ENCODE measurements at places on chromosomes 7 and 10.

DNA sequence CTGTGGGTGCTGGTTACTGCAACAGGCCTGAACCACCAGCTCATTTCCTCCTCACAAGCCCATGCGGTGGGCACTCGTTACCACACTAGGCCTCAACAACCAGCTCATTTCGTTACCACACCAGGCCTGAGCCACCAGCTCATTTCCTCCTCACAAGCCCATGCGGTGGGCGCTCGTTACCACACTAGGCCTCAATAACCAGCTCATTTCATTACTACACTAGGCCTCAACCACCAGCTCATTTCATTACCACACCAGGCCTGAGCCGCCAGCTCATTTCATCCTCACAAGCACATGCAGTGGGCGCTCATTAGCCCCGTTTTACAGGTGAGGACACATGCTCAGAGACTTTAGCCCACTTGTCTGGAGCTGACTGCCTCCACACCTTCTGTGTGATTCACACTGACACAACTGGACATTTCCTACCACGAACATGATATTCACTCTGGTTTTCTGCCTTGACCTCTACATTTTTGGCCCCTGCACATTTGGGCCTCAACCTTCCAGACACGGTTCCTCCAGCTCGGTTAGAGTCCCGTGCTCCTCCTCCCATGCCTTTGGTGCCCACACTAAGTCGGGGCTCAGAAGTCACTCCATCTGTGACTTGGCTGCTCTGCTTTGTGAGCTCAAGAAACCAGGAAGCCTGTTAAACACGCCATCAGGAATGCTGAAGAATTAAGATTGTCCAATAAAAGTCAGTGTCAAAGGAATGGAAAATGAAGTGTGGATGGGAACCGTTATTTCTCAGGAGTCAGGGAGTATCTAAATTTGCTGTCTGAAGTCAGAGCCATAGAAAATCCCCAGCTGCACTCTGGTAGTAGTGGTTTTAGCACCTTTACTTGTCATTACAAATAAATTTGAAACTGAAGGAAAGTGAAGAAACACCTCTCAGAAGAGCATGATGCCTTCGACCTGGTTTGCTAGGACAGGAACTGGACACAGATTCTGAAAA, 55.8 kb upstream of the LANCL2 start:
- DNase-seq = peak; percentile 44

DNA sequence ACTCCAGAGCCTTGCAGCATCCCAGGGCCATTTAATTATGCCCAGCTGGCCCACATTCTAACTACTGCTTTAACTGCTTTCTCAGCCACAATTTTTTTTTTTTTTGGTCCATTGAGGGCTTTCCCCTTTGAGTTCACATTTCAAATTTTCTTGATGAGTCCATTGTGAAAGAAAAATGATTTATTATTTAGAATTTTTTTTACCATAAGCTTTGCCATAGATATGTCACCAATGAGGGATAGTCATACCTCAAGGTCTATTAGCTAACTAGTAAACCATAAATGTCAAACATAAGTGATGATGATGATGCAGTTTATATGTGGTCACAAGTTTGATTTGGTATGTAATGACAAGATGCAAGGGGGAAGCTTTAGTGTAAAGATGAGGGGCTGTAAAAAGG, 282.9 kb downstream of the BICC1 start:
- no peak for DNase-seq

GRCh38 chr10:71984809-71985388, 20.7 kb downstream of the CHST3 start:
- no peak for DNase-seq

DNA sequence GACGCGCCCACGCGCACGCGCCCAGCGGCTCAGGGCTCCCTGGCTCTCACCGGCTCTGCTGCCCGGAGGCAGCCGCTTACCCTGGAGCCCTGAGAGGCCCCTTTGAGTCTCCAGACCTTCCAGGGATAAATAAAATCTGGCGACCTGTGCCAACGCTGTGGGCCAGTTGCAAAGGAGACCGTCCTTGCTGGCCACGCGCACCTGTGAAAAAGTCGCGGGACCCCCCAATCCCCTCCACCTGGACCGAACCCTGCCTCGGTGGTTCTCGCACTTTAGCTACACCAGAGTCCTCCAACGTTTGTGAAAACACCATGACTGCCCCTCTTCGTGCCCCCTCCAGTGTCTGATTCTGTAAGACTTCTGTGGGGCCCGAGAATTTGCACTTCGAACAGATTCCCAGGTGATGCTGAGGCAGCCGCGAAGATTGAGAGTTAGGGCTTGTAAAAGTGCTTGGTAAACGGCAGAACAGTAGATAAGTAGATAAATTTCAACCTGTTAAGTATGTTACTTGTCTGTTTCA, 102.4 kb upstream of the SVIL start:
- no peak for DNase-seq

- no peak for DNase-seq
These were observed 766 bp upstream of the ZMYND11 start for GRCh38 chr10:134247-135131.

DNA sequence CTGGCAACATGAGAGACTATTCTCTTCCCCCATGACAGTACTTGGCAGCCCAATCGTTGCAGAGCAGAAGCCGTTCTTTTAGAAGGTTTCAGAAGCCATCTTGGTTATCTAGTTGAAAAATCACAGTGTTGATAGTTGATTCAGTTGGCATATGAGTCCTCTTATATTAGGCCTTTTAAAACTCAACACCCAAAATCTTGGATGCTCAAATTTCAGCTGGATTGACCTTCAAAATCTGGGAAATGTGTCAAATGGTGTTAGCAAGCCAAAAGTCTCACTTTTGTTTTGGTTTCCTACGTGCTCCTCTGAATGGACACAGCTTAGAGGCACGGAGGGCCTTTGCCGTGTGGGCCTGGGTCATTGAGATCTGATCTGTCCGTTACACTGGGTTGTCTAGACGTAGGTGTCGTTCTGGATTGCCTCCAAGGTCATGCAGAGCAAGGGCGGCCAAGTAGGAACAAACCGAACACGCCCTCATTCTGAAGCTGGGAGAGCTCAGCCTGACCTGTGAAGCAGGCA, 59.3 kb upstream of the BMPER start:
- no peak for DNase-seq

GRCh38 chr10:59997827-59998525, 91.6 kb upstream of the CCDC6 start:
- DNase-seq = no peak

GRCh38 chr7:104126411-104126841, 81.4 kb downstream of the ORC5 start:
- no peak for DNase-seq

DNA sequence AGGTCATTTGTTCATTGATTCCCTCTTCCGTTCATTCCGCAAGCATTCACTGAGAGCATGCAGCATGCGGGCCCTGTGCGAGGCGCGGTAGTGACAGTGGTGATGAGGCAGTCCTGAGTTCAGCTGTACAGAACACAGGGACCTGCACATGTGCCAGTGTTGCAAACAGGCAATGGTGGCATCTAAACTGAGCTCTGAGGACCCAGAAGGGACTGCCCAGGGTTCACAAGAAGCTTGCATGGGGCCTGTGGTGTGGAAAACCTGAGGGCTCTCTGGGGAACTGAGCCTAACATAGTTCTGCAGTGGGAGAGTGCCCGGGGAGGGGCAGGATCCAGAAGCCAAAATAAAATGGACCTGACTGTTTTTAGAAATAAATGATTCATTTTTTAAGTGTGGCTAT, 13.2 kb downstream of the ZNF488 start:
- no peak for DNase-seq

DNA sequence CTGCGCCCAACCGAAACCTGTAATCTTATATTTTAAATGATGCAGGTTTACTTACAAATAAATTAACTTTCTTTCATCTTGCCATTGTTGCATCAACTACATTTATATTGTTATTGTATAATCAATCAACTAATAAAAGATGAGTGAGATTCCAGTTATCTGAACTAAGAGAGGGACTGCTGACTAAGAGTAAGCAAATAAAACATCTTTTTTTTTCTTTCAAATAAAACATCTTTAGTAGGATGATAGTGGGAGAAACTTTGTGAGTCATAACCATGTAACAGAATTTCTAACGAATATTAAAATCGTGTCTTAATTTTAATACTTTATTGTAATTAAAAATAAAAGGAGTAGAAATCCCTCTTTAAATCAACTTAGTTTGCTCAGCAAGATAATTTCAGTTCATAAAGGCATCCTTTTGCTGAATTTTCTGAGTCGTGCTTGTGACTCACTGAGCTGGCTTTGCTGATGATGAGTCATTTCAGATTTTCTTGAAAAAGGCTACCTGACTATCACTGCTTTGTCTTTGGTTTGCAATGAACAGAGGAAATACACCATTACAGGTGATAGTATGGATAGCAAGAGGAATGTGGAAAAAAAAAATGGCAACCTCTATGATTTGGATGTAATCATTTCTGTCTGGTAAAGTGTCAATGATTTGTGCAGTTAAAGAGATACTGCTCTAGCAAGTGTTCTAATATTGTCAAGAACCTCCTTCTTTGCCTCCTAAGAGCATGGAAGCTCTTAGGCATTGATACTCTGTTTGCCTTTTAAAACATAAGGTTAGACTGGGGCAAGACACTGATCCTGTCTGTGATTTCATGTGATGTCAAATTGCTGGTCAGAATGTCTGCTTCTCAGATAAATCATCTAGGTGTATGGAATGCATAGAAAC, 119.5 kb downstream of the GPR158 start:
- DNase-seq = no peak

DNA sequence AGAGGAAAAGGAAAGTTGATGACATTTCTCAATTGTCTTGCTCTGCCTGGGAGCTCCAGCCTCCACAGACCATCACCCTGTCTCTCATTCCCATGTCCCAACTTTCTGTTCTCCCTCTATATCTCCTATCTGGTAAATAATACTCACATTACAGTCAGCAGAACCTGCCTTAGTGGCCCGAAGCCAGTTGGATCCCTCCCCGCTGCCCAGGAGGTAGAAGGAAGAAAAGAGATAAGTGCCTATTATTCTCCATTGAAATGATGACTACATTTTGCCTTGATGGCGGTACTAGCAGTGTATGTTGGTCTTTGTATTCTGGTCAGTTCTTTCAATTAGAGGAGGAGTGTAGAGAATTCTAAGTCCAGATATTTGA, 91.9 kb downstream of the CSTF2T start:
- DNase-seq = no peak

DNA sequence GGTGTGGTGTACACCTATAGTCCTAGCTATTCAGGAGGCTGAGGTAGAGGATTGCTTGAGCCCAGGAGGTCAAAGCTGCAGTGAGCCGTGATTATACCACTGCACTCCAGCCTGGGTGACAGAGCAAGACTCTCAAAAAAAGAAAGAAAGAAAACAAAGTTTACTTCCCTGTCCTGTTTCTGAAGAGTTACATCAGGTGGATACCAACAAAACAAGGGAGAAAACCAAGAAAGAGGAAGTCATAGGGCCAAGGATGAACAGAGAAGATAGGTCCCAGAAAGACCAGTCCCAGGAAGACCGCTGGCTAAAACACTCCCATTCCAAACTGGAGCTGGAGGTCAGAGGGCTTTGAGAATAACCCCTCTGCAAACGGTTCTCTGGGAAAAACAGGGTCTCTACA, 13.5 kb downstream of the MACROH2A2 start:
- no peak for DNase-seq

DNA sequence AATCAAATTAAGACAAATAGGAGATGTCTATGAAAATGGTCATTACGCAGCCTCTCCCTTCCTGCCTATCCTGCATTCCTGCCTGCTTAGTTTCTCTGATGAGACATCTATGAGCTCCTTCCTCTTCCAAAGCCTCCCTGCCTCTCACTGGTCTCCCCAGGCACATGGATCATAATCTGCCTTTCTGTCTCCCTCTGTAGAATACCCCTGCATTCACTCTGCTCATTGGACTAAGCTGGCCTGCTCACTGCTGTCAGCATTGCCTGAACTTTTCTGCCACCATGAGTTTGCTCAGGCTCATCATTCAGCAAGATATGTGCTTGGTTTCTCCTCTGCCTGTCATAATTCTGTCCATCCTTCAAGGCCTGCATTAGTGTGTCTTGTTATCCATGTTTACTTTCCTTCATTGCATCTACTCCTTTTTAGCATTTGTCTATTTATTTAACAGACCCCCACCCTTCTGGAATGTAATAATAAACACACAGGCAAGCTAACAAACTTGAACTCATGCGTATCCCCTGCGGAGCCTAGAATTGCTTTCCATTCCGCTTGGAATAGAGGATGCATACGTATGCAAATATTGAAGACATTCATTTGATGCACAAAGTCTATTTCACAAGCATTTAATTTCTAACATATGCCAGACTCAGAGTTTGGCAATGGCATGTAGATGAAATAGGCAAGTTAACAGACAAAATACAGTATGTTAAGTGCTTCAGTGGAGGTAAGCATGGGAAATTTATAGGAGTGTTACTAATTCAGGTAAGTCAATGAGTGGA, 88.3 kb downstream of the PTPRZ1 start:
- no peak for DNase-seq

- DNase-seq = no peak
These were observed 154.8 kb upstream of the COBL start for GRCh38 chr7:51471210-51471980.

DNA sequence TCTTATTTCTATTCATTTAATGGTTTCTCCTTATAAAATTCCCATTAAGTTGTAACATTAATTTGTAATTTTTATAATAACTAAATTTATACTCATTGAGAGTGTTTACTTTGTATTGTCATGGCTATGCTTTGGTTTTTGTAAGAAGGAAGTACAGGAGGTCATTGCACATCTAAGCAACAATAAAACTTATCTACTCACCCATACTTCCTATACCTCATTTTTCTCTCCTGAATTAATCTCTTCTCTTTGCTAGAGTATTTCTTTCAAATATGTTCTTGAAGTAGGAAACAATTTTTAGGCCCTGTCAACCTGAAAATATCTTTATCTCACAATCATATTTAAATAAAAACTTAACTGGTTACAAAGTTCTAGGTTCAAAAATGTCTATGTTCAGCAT, 95.4 kb upstream of the WDR11 start:
- no peak for DNase-seq

DNA sequence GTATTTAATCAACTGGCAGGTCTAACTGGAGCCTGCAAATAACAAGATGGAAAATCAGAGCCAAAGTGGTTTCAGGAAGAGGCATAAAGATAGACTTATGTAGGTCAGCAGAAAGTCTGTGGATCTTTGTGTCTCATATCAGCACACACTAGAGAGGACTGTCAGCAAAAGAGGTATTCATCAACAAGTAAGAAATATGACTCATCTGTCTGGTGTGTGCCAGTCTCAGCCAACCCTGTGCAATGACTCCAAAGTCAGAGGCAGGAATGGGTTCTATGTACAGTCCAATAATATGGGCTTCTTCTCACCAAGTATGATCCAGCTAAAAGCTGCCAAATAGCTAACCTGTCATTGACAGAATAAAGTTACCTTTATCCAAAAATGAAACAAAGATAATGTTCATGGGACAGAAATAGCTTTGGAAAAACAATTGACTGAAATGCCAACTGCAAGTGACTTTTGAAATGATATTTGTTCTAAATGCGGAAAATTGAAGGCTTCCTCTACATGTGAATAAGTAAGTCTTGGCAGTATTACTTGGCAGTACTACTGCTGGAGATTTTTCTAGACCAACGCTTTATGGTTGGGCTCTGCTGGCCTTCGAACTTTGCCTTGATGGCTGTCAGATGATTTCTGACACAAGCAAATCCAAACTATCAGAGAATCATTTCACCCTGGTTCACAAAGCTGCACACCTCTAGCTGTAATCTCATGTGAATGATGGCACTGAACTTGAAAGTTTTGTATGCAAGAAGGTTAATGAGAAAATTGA, 272.3 kb upstream of the SEMA3C start:
- DNase-seq = no peak

- no peak for DNase-seq
These were observed 17.5 kb downstream of the ZNF862 start for GRCh38 chr7:149855361-149856305.

GRCh38 chr7:115476671-115477181, 553.8 kb downstream of the TFEC start:
- DNase-seq = no peak
